Smooth muscle cell of bladder (primary cell): ENCODE measurements at places on chromosomes 12 and 14. TPM values are rescaled to one million over a fixed set of nuclear protein-coding genes. Genes with fewer than 3 reads are reported as not detected.

The SYT1 gene
- 1.6 and 2.0 TPM in 2 replicates for total RNA-seq

The DACT1 gene
- 44.8 and 78.7 TPM in 2 replicates for total RNA-seq

The LRIG3 gene
- 48.9 and 67.7 TPM in 2 replicates for total RNA-seq

The SLCO1C1 gene
- total RNA-seq: not detected in 2 replicates

The OR4E2 gene
- total RNA-seq: not detected in 2 replicates

The PLA2G1B gene
- not detected in 2 replicates for total RNA-seq

The FOXA1 gene
- total RNA-seq: 0.09 TPM in 1 of 2 replicates, not detected in the other
